ENCODE measurements at places on chromosomes 2 and 18. TPM values are rescaled to one million over a fixed set of nuclear protein-coding genes. Genes with fewer than 3 reads are reported as not detected.
A peak's percentile ranks its signal among the peaks of the same experiment; 100 is the strongest.

GRCh38 chr2:207505728-207506127 is 24.0 kb upstream of the CREB1 start:
- peak; percentile 96 for DNase-seq

DNA sequence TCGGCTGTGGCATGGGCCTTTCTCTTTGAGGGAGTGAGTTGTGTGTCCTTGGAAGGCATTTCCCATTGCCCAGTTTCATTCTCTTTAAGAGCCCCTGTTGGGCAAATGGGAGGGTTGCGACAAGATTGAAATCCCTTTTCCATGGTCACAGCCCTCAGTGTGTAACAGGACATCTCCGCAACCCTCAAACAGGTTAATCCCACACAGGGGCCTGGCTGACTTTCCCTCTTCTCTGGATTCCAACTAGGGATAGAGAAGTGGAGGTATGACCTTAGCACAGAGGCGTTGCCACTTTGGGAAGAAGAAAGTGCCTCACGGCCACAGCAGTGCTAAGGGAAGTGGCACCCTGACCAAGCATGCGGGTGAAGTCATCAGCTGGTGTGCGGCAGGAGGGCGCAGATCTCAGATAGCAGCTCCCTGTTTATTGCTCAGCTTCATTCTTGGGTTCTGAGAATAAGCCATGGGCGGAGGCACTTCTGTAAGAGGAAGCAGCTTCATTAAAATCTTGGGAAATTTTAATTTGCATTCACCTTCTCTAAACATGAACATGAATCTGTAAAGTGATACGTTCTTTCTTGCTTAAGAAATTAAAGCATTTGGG is 256.5 kb downstream of the GBX2 start:
- no peak for DNase-seq

DNA sequence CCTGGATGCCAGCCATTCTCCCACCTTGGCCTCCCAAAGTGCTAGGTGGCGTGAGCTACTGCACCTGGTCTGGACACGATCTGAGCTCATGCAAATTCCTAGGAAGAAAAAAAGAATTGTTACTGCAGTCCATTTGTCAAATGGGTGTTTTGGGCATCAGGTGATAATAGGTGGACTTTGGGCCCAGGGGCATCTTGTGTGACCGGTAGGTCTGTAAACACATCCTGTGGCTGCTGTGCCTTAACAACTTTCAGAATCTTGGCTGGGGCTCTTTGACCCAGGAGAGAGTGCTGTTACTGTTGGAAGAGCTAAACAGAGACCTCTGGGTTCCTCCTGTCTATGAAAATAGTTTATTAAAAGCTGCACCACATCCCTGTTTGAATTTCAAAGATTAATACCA is 34.9 kb upstream of the TFCP2L1 start:
- no peak for DNase-seq

LRP1B gene
- under 0.01 TPM for total RNA-seq

DNA sequence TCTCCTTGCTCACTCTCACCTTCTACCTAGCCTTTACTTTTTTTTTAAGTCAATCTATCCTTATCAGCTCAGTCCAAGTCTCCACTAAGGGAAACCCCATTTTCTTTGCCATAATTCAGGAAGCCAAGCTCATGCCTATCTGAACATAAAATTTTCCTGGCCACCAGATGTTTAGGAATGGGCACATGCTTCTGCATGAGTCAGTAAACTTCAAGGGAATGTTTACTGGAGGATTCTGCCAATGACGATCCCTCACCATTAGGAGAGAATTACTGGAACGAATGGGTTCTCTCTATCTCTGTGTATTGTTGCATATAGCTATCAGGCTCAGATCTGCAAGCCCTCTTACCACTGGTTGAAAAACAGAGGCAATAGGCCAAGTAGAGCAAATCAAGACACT is 731.7 kb upstream of the ZNF804A start:
- DNase-seq = peak; percentile 1

GAD1 gene
- total RNA-seq = 0.26 TPM

All from fibroblast of lung (primary cell).